ENCODE measurements at places on chromosomes 5 and 9.
A peak's percentile ranks its signal among the peaks of the same experiment; 100 is the strongest.

DNA sequence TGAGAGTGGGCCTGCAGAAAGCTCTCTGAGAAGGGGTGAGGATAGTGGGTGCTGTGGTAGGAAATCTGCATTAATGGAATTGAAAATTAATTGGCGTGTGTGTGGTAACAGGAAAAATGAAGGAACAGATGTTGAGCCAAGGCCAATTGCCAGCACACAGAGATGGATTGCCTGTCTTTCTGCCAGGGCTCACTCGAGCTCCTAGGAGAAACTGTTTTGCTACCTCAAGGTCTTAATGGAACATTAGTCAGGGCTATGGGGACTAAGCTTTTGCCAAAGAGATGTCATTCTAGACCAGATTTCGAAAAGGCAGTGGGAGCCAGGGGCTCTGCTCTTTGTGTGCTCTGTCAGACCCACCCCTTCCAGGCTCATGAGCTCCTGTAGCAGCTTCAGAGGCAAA is 124.0 kb upstream of the EFNA5 start:
- no peak for DNase-seq

DNA sequence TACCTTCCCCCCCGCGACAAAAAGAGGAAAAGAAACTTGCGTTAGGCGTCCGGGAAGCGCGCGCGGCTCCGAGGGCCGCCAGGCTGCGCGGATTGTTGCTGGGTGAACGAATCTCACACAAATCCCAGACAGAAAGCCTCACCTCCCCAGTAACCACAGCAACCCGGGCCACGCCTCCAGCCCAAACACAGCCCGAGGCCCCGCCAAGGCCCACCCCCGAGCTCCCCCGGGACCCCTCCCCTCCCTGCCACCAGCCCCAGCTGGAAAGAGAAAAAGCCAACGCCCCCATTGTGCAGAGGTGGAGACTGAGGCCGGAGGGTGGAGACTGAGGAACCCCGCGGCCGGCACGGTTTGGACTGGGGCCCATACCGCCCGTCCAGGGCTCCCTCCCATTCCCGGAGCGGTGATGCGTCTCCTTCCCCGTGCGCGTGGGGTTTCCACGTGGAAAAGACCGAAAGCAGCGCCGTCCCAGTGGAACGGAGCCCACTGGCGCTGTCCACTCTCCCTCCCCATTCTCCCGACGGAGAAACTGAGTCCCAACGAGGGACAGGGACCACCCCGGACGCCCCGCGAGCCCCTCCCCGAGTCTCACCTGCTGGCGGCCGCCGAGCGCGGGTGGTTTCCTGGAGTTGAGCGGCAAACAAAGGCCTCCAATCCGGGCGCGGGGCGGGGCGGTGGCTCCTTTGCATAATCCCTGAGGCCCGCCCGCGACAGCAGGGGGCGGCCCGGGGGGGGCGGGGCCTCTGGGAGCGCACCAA is 10.2 kb upstream of the AKNA start:
- peak; percentile 98 for DNase-seq

- DNase-seq = no peak
Measured at GRCh38 chr5:150600616-150601490, 39.6 kb upstream of the SYNPO start.

GRCh38 chr5:2415678-2416077 is 335.8 kb downstream of the IRX2 start:
- DNase-seq = no peak

DNA sequence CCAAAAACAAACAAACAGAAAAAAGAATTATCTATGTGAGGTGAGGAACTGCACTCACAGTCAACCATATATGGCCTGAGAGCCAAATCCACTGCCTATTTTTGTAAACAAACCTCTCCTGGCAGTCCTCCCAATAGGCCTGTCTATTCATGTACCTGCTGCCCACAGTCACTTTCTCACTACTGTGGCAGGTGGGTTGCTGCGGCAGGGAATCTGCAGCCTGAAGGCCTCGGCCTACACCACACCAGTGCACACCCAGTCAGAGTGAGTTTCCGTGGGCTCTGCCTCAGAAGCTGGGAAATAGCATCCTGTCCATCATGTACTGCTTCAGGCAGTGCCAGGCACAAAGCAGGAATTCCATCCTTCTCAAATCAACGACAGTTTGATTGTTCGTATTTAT is 82.3 kb downstream of the SPTLC1 start:
- no peak for DNase-seq

DNA sequence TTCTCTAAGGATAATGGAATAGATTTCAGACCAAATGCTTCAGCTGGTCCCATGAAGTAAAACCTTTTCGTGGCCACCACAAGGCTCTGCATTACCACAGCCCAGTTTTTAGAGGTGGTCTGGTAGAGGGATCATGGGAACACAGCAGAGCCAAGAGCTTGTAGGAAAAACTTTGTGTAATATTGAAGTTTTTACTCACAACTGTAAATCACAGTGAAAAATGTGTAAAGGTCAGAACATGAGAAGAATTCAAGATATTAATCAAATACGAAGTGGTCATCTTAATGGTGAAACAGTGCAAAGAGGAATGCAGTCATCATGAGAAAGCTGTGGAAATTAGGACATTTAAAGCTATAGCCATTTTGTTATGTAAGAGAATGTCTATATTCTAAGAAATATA is 197.5 kb downstream of the NPR3 start:
- DNase-seq = no peak

GRCh38 chr9:28801144-28801799 is 1228.0 kb upstream of the C9orf72 start:
- DNase-seq = no peak

GRCh38 chr9:130421154-130421801 is 23.5 kb upstream of the ASS1 start:
- no peak for DNase-seq

- DNase-seq = no peak
Measured at GRCh38 chr9:1052365-1053281, 2.5 kb downstream of the DMRT2 start.

DNA sequence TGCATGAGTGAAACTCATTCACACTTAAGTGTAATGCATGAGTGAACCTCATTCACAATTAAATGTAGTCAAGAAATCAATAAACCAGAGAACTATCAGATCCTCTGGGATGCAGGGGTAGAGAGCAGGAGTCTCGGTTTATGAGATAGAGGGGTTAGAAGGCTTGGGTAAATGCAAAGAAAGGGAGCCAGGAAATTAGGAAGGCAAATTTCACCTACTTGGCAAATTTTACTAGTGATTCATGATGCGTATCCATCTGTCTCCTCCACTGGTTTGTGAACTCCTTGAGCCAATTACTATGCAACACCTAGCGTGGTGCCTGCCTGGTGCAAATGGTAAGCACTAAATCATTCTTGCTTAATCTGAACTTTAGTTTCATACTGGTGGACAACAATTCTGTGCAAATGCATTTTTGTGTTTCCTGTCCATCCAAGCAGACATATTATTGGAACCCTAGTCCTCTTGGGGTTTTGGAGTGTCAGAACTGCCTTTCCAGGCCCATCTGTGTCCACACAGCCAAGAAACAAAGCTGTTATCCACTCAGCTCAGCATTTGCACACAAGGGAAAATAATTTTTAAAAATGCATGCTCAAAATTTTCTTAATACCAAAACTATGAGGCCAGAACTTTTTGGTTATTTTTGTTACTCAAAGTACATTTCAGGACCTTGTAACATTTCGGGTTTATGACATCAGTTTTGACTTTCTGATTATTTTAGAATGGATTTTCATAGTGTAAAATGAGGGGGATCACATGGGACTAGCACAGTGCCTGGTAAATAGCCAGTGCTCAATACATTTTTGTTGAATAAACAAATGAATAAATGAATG is 5.2 kb downstream of the HAPLN1 start:
- no peak for DNase-seq

All from GM10248 (cell line).